Stimulated activated CD8-positive, alpha-beta memory T cell treated with anti-CD3 and anti-CD28 coated beads, Interleukin-12 subunit alpha, Interleukin-12 subunit beta, amount 100 ng/mL, for 1 hour (primary cell): ENCODE measurements at places on chromosomes 12 and 14.

DNA sequence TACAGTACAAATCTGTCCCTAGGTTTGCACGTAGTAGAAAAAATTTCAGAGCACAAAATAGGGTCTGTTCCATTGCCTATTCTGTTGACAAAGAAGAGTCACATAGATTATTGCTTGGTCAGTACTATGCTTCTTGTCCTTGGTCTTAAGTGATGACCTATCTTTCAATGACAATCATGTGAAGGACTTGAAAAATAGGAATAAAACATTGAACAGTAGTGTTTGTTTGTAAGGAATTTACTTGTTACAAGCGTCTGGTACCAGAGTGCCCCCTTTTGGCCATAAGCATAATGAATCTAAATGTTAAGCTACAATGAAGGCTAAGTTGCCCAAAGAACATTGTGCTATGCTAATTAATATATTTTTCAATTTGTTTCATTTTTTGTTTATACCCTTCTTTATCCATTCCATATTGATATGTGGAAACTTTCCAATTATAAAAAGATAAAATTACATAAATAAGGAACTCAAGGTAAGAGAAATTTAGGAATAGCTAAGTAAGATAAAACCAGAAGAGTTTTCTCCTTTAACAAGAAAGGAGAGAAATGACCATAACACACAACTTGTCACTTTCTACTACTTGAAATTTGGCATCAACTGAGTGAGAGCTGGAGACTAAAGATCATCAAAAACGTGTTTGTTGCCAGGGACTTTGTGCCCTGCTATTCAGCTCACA, 204.7 kb downstream of the EPS8 start:
- DNase-seq: peak; percentile 12

DNA sequence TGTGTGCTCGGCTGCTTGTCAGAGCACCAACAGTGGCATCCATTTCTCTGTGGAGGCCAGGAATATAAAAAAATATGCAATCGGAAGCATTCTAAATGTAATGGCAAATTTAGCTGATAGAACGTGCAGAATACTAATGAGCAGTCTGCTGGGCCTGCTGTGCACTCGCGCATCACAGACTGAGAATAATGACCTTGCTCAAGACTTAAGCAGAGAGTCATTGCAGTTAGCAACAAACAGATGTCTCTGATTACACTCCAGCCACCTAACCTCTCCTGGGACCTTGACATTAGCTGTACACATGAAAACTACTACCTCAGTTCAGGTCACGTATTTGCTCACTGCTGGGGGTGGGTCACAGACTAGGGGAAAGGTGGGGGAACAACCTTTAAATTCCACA, 269.2 kb upstream of the DAAM1 start:
- DNase-seq: no peak

DNA sequence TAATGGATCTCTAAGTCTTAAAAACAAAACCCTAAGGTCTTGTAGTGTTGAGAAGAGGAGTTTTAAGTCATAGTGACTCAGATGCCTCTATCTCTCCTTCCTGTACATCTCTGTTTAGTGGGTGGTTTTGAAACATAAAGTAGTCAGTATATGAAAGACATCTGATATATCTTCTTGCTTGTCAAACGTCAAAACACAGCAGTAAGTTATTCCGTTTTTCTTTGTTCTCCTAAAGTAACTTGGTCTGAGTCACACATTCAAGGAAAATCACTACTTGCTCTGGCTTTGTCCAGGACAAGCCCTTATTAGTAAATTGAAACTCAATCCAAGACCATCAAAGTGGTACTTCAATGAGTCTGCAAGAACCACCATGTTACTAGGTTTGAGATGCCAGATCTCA, 1172.5 kb downstream of the BCL11B start:
- DNase-seq: no peak

DNA sequence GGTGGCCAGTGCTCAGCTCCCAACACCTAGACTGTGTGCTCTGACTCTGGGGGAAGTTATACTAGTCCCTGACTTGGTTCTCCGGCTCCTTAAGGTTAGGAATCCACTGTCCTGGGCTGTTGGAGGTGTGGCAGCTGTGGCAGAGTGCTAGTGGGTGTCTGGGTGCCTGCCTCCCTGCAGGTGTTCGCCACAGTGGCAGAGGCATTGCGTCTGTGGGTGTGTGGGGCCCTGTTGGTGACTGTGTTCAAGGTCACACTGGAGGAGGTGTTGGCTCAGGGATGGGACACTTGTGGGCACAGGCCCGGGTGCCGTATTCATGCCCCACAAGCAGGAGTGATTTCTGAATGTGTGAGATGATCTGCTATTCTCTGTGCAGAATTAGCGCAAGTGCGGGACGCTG, 467.4 kb downstream of the TMEM121 start:
- DNase-seq: no peak

DNA sequence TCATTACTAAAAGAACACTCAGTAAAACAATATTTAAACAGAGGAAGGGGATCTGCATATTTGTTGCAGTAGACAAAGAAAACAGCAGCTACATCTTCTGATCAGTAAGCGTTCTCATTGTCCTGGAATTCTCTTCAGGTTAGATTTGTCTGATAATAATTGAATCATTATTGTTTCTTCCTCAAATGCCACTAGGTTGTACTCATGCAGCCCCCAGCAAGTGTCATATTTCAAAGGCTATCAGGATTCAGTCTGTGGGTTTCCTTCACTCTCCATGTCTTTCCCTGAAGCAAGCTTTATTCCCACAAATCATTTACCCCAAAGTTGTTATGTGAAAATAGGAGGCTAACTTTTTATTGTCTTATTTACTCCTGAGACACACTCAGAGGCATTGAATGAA, 14.7 kb downstream of the PIK3C2G start:
- no peak for DNase-seq

GRCh38 chr14:22991852-22992251, 9.5 kb upstream of the AJUBA start:
- no peak for DNase-seq

DNA sequence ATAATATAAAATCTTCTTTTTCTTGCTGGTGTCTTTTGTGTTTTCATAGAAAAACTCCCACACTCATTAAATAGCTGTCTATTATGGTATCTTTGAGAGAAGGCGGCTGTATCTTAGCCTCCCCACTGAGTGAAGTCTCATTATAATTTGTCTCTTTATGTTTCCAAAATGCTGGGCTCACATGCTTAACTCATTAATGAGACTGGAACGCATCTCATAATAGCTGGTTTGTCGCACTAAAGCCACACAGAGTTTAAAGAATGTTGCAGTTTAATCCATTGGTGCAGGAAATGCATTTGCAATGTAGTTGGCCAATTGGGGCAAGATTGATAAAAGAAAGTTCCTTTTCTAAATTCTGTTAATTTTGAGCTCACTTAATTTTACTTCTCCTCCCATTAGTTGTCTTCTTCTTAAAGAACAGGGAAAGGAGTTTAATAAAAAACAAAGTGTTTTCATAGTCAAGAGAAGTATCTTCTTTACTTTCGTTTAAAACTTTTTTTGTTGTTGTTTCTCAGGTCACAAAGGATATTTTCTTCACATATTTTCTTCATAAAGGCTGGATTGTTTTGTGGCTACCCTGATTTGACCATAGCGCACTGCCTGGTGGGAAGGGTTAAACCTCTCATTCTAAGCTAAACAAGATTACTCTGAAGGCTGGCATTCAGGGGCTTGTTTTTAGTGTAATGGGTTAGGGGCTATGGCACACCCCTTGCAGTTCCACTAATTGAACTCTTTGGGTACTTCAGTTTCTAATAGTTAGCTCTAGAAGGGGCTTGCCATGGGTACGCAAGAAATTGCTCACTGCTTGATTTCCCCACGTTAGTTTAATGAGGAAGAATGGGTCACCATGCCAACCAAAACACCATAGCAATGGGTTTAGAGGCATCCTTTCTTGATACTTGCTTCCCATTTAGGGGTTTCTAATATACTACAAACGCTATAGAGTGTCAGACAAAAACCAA, 197.0 kb downstream of the TMTC2 start:
- no peak for DNase-seq

DNA sequence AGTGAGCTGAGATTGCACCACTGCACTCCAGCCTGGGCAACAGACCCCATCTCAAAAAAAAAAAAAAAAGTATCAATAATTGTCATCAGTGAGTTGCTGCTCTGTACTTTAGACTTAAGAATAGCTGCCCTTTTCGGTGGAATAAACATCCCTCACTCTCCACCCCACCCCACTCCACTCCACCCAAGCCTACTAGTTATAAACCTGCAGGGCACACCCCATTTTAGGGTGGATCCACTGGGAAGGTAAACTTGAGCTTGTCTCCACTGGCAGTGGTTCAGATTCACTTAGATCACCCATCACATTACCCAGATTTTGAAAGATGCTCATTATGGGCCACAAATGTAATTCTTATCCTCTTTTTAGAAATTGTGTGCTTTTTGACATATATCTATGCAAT, 106.4 kb downstream of the GPR135 start:
- no peak for DNase-seq

DNA sequence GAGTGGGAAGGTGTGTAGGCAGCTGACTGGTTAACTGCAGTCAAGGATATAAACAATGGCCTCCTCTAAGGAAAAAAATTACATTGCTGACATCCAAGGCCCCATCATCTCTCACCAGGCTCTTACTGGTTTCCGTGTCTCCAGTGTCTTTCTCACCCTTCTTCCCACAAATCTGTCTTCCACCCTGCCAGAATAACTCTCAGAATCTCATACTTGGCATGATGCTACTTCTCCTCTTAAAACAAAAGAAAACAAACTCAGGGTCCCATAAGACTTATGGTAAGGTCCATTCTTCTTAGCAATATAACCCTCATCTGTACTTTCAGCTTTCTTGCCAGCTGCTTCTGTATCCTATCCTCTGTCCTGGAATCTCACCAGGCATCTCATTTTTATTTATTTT, 68.9 kb downstream of the SUSD6 start:
- DNase-seq: no peak
